ENCODE measurements at places on chromosomes 2 and 18. TPM values are rescaled to one million over a fixed set of nuclear protein-coding genes. Genes with fewer than 3 reads are reported as not detected.
A peak's percentile ranks its signal among the peaks of the same experiment; 100 is the strongest.

MAB21L4 gene
- total RNA-seq = not detected

PIEZO2 gene
- total RNA-seq = 342 TPM

GRCh38 chr2:239654266-239654665 lies 253.4 kb upstream of the HDAC4 start:
- no peak for DNase-seq

DNA sequence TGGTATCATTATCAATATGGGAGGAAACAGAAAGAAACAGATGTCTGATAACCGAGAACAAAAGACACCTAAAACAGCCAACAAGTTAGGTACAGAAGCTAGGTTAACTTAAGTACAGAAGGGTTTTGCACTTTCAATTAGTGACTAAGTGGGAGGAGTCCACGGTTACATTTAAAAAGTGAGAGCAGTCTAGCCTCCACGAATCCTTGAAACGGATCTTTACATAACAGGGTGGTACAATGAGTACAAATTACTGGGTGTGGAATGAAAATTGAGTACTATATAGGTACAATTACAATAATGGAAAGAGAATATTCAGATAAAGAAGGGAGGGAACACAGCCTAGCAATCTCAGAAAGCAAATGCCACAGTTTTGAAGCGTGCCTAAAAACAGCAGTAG lies 76.6 kb downstream of the TLK1 start:
- DNase-seq = no peak

- no peak for DNase-seq
Observed at GRCh38 chr2:70099270-70099669, 12.0 kb downstream of the PCBP1 start.

DNA sequence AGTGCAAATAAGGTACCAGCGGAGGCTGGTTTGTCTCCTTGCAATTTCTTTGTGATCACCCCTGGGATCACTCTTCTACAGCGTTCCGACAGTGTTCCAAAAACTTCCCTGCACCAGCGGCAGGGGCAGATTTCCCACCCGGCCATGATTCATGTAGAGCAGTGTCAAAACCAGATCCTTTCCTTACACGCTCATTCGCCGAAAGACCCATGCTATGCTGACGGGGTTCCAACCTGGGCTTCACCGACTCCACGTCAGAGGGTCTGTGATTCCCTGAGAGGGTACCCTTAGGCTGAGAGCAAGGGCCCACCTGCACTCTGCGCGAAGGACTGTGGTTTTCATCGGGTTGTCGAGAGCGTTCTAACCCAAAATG lies 423 bp upstream of the TTC27 start:
- DNase-seq = peak; percentile 58
